Thyroid gland (tissue), 4 donors: ENCODE measurements at places on chromosomes 4 and X. TPM values are rescaled to one million over a fixed set of nuclear protein-coding genes. Genes with fewer than 3 reads are reported as not detected.

Gene SFRP2
- total RNA-seq = 23.3 TPM

DNA sequence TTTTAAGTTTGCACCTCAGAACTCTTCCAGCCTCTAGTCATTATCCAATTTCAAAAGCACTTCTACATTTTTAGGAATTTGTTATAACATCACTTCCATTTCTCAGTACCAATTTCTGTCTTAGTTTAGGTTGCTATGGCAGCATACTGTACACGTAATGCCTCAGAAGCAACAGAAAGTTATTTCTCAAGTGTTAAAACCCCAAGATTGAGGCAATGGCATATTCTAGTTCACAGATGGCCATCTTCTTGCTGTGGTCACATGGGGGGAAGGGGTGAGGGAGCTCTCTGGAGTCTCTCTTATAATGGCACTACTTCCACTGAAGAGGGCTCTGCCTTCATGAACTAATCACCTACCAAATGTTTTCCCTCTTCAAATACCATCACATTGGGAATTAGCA is 220.3 kb upstream of the CTSO start:
- DNase-seq = no peak
- no peaks in the 10 kb centered on the region for H3K27me3 ChIP-seq
- H3K27ac ChIP-seq = no peak overlapping the region
- H3K36me3 ChIP-seq = no peaks in the 10 kb centered on the region
- no peaks in the 10 kb centered on the region for H3K4me1 ChIP-seq

DNA sequence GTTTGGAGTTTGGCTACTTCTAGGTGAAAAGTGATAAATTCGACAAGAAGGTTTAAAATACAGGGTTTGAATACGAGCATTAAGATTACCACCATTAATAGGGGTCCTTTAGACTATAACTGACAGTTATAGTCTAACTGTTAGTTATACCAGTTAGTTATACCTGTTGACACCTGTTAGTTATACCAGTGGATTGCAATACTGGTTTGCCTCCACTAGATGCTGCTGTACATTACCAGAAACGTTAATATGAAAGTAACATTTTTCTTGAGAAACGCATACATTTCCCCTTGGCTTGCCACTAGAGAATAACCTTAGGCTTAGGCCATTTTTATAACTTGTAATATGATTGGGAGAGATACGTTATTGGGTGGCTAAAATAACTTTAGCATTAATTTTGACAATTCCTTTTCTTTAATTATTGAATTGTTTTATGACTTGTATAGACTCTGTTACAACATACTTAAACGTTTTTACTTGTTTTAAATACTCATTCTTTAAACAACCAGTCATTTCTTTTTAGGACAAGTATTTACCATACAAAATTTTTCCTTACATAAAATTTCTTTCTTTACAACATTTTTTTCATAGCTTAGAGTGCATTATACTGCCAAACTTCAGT is 911.2 kb downstream of the FSTL5 start:
- DNase-seq = no peak
- no peak overlapping the region for H3K27ac ChIP-seq
- no peaks in the 10 kb centered on the region for H3K4me1 ChIP-seq
- H3K36me3 ChIP-seq = no peaks in the 10 kb centered on the region
- H3K27me3 ChIP-seq = no peaks in the 10 kb centered on the region
- H3K4me3 ChIP-seq = no peak overlapping the region

Gene PDE5A
- 20.9 TPM for total RNA-seq

DNA sequence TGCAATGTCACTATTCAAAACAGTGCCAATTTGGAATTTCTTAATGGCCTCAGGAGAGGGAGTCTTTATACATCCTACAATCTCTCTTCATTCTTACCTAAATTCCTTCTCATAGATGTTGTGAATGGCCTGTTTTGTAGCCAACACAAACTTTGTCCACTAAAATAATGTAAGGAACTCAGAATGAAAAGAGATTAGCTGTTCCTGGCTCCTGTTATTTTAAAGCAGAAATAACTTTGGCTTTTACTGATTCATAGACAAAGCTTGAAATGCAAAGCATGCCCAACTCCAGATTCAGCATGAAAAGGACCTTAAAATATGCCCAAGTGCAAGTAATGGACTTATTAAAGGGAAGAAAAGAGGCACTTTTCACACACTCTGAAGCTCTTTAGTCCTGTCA is 146.0 kb upstream of the GPC4 start:
- DNase-seq = no peak
- H3K4me3 ChIP-seq = no peak overlapping the region
- H3K36me3 ChIP-seq = no peaks in the 10 kb centered on the region
- no peaks in the 10 kb centered on the region for H3K4me1 ChIP-seq
